ENCODE measurements at places on chromosomes 5 and 9.

DNA sequence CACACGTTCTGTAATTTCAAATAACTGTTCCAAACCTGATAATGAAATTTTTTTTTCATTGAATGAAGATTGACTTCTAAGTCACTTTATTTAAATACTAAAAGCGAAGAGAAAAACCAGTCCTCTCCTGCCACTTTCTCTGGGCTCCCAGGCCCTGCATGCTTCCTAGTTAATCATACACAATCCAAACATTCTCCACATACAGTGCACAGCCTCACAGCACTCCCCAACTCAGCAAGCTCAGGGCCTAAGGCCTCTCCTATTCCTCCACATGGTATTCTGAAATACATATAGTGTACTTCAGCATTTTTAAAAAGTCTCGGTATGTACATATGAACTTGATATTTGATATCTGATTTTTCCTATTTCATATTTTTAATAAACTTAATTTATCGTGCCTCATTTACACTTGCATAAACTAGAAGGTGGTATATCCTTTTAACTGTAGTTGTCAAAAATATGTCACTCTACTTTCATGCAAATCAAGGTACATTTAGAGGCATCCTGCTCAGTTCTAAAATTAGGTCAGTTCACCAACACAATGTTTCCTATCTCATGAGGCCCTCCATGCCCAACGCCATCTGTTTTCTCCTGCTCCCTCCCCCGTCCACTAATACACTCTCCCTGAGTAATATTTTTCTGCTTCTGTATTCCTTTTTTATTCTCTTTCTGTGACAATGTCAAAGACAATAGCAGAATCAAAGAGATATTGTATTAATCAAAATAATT, 206.7 kb downstream of the ARRDC3 start:
- no peak for DNase-seq

- no peak for DNase-seq
These were observed 87.6 kb upstream of the COL5A1 start for GRCh38 chr9:134553996-134554372.

- no peak for DNase-seq
These were observed 24.6 kb upstream of the SVEP1 start for GRCh38 chr9:110604171-110604601.

GRCh38 chr5:78919796-78920195, 65.3 kb downstream of the ARSB start:
- DNase-seq = no peak

DNA sequence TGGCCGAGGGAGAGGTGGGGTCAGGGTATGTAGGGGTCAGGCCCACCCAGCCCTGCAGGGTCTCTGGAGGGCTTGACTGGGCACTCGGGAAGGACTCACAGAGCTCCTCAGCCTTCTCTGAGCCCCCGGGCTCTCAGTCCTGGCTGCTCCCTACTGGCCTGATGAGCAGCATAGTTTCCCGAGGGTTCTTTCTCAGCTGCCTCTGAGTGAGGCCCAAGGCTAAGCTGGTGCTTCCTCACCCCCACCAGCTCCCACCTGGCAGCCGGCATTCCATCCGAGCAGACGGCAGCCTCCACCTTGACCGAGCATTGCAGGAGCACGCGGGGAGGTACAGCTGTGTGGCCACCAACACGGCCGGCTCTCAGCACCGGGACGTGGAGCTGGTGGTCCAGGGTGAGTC, 56.0 kb downstream of the HMCN2 start:
- no peak for DNase-seq

DNA sequence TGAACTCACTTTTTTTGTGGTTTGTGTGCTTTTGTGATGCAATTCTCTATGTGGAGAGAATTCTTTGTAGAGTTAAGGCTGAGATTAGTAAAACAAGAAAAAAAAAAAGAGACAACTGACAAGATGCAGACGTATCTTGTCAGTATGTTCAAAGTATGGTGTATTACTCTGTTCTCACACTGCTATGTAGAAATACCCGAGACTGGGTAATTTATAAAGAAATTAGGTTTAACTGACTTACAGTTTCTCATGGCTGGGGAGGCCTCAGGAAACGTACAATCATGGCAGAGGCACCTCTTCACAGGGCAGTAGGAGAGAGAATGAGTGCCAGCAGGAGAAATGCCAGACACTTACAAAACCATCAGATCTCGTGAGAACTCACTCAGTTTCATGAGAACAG, 475.2 kb upstream of the CDH18 start:
- DNase-seq = no peak

- DNase-seq = peak; percentile 43
These were observed 42.9 kb upstream of the HAND1 start for GRCh38 chr5:154520861-154521453.

DNA sequence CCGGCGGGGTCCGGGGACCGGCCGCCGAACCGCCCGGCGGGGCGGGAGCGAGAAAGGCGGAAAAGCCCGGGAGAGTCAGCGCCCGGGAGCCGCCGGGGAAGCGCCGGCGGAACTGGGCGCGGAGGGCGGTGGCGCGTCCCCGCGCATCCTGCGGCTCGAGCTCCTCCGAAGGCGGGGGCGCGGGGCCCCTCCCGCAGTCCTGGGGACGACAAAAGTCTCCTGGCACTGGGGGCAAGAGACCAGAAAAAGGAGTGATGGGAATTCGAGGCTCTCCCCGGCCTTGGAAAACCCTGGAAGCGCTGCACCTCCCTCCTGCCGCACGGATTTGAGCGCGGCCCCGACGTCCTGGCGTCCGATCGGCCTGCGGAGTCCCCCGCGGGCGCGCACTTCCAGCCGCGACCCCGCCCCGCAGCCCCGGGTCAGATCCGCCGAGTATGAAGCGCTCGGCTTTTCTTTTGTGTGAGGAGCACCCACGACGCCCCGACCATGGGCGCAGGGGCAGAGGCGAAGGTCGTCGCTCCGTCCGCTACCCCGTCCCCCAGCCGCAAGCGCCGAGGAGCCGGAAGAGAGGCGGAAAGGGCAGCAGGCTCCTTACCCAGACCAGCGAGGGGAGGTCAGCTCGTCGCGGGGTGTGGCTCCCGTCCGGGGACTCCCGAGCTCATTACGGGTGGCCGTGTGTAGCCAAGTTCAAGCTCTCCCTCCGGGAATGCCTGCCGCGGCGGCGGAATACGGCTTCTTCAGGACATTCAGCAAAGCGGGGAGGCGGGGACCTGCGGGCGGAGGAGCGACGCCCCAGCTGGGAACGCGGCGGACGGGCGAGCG, at the start of gene EPB41L4A:
Gene EPB41L4A, minus strand, starts transcription at position 114 of the 822 bp plus-strand sequence. CDS start 238 bp downstream, outside the sequence.
- peak; percentile 38 for DNase-seq

All from A549 (cell line).